Kidney epithelial cell (primary cell): ENCODE measurements at places on chromosomes 1 and 21.

DNA sequence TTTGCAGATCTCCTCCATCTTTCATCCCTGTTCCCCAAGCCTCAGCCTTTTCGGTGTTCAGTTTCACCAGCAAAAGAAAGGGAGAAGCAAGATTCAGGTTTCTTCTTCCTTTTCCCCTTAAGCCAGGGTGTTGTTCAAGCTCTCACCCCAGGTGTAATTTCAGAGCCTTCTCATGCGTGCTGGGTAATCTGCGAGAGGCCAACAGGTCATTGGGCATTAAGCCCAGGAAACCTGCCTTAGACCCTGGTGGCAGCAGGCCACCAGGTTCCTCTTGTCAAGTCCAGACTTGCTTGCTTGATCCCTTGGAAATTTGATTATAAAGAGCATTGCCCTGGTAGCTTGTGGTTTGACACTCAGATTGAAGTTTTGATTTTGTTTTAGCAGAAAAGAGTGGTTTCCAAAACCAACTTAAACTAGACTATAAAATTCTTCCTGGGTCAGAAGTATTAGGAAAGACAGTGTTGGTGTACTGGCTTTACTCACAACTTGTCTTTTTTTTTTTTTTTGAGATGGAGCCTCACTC is 6.9 kb downstream of the AKR1A1 start:
- no peak for DNase-seq

GRCh38 chr1:154325583-154326545 is 539 bp downstream of the ATP8B2 start:
- peak; percentile 37 for DNase-seq

GRCh38 chr1:229208481-229208880 is 62.4 kb upstream of the RAB4A start:
- DNase-seq = no peak

DNA sequence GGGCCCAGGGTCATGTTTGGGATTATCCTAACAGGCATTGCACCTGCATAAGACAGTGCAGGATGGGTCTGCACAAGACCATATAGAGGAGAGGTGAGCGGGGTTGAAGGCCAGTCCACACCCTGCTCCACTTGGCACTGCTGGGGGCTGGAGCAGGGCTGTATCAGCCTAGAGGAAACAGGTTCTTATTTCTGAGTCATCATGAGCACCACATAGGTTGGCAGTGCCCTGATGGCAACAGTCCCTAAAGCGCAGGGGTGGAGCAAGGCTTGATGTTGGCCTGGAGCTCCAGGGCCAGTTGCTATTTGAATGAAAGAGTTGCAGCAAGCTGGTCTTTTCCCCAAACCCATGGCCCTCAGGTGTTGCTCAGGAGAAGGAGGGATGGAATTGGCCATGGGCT is 29.8 kb upstream of the BMP8B start:
- DNase-seq = no peak

DNA sequence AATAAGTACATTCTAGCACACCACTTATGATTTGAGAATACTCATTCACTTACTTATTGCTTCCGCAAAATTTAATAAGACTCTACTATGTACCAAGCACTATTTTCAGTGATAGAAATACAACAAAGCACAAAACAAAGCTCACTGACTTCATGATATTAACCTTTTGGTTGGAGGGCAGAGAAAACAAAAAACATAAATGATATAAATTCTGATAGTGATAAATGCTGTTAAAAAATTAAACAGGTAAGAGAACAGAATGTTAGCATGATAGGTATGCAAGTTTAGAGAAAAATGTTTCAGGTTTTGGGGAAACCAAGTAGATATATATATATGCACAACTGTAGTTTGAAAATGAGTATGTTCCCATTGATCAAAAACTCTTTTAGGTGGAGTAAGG is 1.2 kb downstream of the LRRC40 start:
- DNase-seq = no peak

- no peak for DNase-seq
These were observed 3.1 kb upstream of the JAK1 start for GRCh38 chr1:64969305-64970046.
